Activated gamma-delta T cell (primary cell): ENCODE measurements at places on chromosomes 11 and 22.

GRCh38 chr11:134945993-134946392 is 534.0 kb upstream of the B3GAT1 start:
- DNase-seq, result no peak

DNA sequence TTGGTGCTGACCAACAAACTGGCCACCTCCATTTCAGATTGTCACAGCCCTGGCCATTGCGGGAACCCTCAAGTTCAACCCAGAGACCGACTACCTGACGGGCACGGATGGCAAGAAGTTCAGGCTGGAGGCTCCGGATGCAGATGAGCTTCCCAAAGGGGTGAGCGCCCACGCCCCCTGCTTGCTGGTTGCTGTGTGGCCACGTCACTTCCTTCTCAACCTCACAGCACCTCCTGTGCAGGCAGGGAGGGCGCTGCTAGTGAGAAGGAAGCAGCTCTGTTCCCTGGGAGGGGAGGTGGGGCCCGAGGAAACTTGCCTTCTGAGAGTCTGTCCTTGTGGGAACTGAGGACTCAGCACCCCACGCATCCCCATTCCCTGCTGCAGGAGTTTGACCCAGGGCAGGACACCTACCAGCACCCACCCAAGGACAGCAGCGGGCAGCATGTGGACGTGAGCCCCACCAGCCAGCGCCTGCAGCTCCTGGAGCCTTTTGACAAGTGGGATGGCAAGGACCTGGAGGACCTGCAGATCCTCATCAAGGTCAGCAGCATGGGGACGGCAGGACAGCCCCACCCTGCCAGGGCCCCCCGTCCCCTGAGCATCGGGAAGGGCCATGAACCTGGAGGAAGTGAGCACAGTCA is 19.3 kb downstream of the POLR3H start:
- DNase-seq, result no peak

- DNase-seq, result no peak
These were observed 90.2 kb upstream of the ALKBH3 start for GRCh38 chr11:43790444-43790794.

GRCh38 chr11:23206741-23207336 is 346.6 kb upstream of the CCDC179 start:
- no peak for DNase-seq

- DNase-seq, result no peak
These were observed 26.9 kb upstream of the DEUP1 start for GRCh38 chr11:93303689-93304088.

GRCh38 chr22:35648066-35649025 is at the start of gene APOL6:
TSS of gene APOL6 (plus strand) at chr22:35648446. CDS start at chr22:35656426, 7,980 bp downstream.
- DNase-seq, result no peak

DNA sequence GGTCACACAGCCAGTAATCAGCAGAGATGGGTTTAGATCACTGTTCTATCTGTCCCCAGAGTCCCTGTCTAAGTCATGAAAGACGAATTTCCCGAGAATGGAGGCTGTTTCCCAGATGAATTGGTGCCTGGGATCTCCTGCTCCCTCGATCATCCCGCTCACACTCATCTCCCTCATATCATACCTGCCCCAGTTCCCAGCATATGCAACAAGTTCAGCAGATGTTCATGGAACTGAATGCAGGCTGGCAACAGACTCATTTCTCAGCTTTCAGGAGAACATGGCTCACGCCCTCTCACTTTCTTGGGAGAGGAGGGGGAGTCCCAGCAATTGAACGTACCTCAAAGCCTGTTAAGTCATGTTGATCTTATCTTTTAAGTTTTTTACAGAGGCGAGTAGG is 22.1 kb downstream of the CD6 start:
- DNase-seq, result no peak

DNA sequence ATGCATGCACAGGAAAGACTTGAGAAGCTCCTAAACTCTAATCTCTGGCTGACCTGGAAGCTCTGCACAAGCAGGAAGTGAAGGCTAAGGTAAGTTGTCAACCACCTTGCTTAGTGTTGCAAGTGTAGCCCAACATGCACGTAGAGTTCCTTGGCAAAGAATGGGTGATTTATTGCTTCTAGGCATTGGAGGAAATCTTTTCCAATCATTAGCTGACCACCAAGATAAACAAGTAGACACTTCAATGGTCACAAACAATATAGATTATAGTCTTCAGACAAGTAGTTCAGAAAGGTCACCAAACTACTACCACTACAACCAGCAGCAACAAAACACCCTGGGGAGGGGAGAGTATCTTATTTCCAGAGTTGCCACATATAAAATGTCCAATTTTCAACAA is 105.6 kb downstream of the STK33 start:
- DNase-seq, result no peak
